ENCODE measurements at places on chromosomes 11 and 22. TPM values are rescaled to one million over a fixed set of nuclear protein-coding genes. Genes with fewer than 3 reads are reported as not detected.

DNA sequence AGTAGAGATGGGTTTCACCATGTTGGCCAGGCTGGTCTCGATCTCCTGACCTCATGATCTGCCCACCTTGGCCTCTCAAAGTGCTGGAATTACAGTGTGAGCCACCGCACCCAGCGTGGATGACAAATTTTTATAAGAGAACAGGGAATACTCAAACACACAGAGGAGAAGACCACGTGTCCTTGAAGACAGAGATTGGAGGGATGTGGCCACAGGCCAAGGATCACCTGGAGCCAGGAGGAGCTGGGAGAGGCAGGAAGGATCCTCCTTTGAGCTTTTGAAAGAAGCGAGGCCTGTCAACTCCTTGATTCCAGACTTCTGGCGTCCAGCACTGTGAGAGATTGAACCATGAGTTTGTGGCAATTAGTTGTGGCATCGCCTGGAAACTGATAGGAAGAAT lies 1049.5 kb downstream of the TBC1D22A start:
- DNase-seq: no peak

The PKDREJ gene
- not detected for total RNA-seq

DNA sequence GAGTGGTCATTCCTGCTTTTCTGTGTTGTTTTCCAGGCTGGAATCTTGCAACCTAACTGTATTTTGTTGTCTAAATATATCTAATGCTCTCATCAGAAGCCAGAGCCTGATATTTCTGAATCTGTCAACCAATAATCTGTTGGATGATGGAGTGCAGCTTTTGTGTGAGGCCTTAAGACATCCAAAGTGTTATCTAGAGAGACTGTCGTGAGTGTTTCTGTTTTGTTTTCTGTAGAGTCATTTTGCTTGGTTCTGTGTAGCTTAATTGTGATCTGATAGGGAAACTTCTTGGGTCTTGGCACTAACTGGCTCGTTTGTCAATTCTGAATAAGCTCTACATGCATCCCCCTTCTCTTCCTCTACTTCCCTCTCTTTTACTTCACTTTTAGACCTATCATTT lies 31.2 kb upstream of the RBMXL2 start:
- DNase-seq: no peak

The NTM gene
- total RNA-seq: 1.0 TPM

The GATD1 gene
- 83.1 TPM for total RNA-seq

The DMC1 gene
- 0.91 TPM for total RNA-seq

DNA sequence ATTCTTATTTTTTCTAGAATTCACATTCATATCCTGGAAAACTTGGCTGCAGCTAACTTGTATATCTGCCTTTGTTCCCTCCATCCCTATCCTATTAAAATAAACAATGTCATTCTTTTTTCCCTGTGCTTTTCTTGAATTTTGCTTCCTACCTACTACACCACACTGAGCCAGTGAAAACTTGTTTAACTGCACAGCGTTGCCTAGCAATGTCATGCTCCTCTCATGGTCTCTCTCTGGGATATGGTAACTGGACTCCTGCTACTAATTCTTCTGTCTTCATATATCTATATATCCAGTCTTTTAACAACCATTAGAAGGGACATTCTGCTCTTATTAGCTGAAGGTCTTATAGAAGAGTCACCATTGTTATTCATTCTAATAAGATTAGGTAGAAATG lies 434.4 kb downstream of the METTL15 start:
- no peak for DNase-seq

DNA sequence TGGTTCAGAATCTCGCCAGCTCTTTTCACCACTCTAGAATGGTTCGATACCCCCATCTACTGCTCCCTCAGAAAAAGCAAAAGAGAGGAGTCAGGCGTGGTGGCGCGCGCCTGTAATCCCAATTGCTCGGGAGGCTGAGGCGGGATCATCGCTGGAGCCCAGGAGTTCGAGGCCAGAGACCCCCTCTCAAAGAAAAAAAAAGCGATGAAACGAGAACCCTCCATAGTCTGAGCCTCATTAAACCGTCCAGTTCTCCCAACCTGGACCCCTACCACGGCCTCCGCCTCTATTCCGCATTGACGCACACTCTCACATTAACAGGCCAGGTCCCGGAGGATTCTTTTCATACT lies 439 bp downstream of the SPA17 start:
- no peak for DNase-seq

The DBX1 gene
- not detected for total RNA-seq

Measured in endothelial cell of umbilical vein (primary cell).